ENCODE measurements at places on chromosomes 2 and 18.

- no peak for DNase-seq
These were observed 8.9 kb downstream of the MAPRE2 start for GRCh38 chr18:35050028-35050546.

GRCh38 chr2:1750933-1751766 lies 6.8 kb upstream of the PXDN start:
- DNase-seq: no peak

DNA sequence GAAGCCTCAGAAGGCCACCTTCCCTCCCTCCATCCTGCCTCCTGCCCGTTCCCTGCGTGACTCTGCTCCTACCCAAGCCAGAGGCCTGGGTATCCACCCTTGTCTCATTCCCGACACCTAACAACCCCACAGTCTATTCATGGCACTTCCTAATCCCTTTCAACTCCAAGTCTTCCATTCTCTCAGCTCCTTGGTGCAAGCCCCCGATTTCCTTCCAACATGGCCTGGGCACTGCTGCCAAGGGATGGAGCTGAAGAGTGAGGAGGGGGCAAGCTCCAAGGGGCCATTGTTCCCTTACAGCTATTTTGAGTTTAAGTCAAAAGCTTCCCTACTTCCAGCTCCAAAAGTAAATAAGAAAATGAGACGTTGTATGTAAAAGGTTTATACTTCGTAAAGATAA lies 84.8 kb upstream of the ASB18 start:
- no peak for DNase-seq

- DNase-seq: no peak
These were observed 2.4 kb downstream of the MAP4K4 start for GRCh38 chr2:101699755-101700461.

GRCh38 chr2:37441055-37441454 lies 96.6 kb downstream of the QPCT start:
- DNase-seq: no peak

- no peak for DNase-seq
These were observed 123.7 kb upstream of the SMAD2 start for GRCh38 chr18:48053881-48054816.

DNA sequence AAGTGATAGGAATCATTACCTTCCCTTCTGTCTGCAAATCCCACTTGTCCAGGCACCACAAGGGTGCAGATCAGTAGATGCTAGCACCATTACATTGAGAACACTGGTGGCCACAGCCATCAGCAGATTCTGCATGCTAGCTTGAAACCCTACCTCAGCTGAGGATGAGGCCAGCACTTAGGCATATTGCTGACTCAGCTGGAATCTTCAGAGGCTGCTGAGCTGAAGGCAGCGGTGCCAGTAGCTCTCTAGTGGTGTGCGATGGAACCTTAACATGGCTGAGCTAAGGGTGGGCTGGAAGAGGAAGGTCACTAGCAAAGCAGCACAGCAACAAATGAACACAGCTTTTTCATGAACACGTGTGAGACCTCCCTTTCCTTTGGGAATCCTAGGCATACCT lies 19.0 kb upstream of the CPO start:
- DNase-seq: no peak

Data from activated effector memory CD4-positive, alpha-beta T cell treated with Interleukin-2 at 50 U/mL for 16 hours (primary cell).